ENCODE measurements at places on chromosomes 2 and 18.

DNA sequence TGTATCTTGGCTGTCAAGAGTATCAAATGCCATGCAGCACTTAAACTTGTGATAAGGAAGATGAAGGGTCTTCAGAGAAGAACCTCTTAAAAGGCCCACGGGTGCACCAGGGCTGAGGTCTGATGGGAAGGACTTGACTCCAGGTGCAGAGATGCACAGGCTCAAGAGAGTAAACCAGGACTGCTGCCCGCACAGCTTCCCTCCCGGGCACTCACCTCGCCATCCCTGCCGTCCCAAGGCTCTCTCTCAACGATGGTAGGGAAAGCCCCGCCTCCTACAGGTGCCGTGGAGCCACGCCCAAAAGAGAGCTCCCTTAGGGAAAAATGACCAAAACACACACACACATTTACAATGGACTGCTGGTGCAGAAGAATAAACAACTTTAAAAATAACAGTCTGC, 27.9 kb downstream of the PDIA6 start:
- DNase-seq: no peak

- DNase-seq: no peak
Observed at GRCh38 chr18:43563780-43564179, 286.5 kb upstream of the SYT4 start.

GRCh38 chr2:156430236-156430979, 5.8 kb upstream of the GPD2 start:
- DNase-seq: no peak

- peak; percentile 41 for DNase-seq
Observed at GRCh38 chr18:9704233-9705118, 3.6 kb upstream of the RAB31 start.

DNA sequence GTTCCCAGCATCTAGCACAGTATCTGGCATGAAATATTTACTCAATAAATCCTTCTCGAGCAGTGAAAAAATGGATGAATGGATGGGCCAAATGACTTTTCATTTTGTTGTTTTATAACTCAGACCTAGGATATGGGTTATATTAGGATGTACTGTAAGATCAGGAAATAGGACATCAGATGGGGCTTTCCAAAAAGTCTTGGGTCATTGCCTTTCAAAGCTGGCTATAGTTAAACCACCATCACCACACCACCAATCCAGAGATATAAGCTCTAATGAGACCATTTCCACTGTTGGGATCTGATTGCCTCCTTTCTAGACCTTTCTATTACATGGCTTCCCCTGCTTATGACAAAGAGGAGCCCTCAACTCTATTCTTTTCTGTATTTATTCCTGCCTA, 525.0 kb upstream of the TCF4 start:
- DNase-seq: no peak

- DNase-seq: no peak
Observed at GRCh38 chr2:108154366-108155061, 85.3 kb upstream of the SULT1C3 start.

Measured in activated CD4-positive, alpha-beta T cell treated with anti-CD3 and anti-CD28 coated beads, Interleukin-2, Interleukin-4, amounts not matched to agents 100 ng/mL and 50 ng/mL, durations not matched to agents 16 hours and 8 hours (primary cell).